Stimulated activated CD4-positive, alpha-beta T cell treated with anti-CD3 and anti-CD28 coated beads, Interleukin-1b, Interleukin-23, amount 100 ng/mL, for 48 hours (primary cell): ENCODE measurements at places on chromosomes 7 and 10.

DNA sequence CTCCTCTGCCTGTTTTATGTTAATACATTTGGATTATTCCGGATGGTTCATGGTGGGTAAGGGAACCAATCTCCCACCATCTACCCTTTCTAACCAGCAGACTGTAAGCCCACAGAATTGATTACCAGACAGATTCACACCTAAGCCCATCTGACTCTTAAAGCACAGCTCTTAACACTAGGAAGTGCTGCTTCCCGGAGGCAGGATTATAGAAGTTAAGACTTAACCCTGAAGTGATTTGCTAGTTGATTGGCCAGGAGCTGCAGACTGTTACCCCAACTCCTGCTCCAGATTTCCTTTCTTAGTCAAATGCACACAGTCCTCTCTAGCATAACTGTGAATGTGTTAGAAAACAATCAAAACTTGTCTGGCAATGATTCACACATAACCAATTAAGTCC, 221.7 kb downstream of the CDK14 start:
- no peak for DNase-seq

GRCh38 chr7:52406808-52407207, 628.6 kb upstream of the POM121L12 start:
- DNase-seq, result no peak

GRCh38 chr10:19788075-19788686, 28.1 kb upstream of the PLXDC2 start:
- DNase-seq, result no peak

- no peak for DNase-seq
Measured at GRCh38 chr10:97651773-97652172, 11.3 kb downstream of the PI4K2A start.

GRCh38 chr10:116029826-116030225, 243.2 kb downstream of the GFRA1 start:
- no peak for DNase-seq

DNA sequence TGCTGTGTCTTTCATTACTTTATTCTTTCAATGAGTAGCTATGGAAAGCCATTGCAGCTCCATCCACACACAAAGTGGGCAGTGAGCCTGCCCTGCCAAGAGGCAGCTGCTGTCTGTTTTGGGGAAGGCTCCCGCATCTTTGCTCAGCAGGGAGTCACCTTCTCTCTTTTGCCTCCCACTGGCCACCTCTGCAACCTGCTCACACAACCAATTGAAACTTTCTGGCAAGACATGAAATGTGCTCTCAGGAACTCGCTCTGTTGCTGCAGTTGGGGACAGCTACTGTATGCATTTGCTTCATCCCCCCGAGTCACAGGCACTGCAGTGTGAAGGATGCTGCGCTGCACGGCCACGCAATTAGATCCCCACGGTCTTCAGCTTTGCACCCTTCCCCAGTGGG, 244.8 kb upstream of the NFE2L3 start:
- no peak for DNase-seq

DNA sequence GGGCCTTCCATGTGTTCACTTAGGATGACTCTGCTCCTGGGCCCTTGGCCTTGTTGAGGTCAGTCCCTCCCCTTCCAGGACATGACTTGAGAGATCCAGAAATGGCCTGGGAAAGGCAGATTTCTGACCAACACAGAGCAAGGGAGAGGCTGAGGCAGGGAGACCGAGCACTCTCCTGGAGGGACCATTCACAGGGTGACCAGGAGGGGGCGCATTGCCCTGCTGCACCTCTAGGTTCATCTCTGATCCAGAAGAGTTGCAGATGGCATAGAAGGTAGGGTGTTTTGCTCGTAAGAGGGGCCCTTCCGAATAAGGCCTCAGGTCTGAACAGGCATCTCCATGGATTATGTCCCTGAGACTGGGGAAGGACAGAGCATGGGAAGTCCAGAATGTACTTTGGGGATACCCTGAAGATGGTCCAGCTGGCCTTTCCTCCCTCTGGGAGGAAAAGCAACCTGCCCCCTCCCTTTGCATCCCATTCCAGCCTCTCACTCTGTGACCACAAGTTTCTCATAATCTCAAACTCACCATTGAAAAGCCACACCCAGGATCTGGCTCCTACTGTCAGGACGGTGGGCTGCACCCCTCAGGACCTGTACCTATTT, 6.6 kb downstream of the DMBT1 start:
- no peak for DNase-seq

DNA sequence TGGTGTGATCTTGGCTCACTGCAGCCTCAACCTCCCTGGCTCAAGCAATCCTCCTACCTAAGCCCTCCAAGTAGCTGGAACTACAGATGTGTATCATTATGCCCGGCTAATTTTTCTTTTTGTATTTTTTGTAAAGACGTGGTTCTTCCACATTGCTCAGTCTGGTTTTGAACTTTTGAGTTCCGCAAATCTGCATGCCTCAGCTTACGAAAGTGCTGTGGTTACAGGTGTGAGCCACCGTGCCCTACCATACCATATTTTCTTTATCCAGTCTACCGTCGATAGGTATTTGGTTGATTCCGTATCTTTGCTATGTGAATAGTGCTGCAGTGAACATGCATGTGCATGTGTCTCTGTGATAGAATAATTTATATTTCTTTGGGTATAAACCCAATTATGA, 6.5 kb downstream of the ZNF107 start:
- DNase-seq, result no peak

DNA sequence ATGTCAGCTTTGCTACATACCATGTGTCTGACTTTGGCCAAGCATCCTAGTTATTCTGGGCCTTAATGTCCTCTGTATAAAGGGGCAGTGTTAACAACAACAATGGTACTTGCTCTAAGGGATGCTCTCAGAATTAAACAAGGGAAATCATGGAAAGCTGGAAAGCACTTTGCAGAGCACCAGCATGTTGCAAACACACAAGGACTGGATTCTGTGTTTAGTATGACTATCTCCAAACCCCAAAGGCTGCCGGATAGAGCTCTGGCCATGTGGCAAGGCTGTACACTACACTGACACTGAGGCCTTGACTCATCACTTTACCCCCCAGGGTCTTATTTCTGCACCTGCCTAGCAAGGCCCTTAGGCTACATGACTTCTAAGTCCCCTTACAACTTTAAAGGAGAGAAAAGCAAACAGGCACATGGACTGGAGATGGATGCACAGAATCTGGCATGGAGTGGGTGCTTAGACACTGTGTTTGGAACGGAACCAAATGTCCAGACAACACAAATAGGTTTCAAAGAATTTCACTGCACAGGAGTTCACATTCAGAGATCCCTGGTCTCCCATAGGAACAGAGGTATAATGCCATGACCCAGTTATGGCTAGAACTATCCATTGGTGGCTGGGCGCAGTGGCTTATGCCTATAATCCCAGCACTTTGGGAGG, 74.6 kb downstream of the FAM13C start:
- no peak for DNase-seq

GRCh38 chr7:30705008-30705407, 22.8 kb upstream of the CRHR2 start:
- DNase-seq, result no peak
